Left ventricle myocardium inferior (tissue), 1 donor: ENCODE measurements at places on chromosomes 1 and 21.

DNA sequence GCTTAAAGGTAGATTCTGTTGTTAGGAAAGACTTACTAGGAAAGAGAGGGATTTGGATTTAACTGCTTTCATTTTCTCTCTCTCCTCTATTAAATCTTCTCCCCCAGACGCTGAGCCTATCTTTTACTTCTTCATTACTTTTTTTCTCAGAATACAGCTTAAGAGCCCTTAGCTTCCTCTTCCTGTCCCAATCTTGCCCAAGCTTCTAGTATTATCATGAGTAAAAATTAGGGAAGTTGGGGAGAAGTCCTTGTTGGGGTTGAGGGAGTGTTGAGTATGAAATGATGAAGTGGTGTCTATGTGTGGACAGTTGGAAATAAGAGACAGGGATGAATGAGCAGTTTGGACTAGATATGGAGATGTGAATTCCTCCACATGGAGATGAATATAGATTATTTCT is 35.0 kb downstream of the ACP6 start:
- no peak for DNase-seq

DNA sequence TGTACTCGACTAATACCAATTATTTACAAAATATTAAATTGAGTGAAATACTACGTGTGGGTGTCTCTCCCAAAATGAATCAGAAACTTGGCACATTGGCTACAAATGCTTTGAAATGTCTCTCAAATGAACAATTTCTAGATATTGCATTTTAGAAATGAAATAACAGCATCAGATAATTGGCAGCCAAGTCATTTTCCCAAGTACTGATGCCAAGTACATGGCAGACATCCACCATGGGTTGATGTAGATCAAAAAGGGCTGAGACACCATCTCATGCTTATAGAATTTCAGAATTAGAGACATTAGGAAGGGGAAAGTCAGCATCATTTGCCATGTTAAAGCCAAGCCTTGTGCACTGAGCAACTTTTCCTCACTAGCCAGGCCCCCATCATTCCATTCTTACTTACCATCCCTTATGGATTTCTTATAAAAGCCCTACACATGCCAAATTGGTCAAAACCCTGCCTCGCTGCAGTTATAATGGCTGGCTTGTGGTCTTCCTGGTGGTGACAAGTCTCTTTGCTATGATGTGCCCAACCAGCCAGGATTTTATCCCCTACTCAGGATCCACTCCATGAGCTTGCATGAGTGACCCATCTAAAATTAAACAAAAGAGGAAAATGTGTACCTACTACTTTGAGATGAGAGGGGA is 73.1 kb downstream of the GREM2 start:
- no peak for DNase-seq

DNA sequence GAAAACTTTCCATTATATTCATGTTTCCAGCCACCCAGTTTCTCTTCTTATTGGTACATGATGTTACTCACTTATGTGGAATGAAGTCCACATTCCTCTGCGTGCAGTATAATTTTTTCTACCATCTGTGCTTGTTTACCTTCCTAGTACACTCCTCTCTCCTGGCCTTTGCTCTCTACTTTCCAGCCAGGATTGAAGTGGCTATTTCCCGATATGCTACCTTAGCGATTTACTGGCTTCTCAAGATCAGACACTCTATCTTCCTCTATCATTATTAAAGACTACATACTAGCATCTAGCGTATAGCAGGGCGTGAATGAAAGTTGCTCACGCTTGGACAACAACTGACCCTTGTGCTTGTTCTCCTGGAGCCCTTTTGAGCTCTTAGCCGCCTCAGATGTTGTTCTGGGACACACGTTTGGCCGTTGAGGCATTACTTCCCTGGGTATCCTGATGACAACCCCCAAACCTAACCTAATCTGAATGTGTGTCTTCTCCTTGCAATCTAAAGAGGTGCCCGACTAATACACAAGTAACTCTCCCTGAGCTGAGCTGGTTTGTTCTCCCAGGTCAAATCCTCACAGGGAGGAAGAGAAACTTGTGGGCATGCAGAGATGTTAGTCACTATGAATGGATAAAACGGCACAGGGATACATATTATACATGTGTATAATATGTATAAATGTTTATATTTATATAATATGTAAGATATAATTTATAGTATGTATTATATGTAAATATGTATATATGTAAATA is 13.4 kb upstream of the MTARC2 start:
- DNase-seq: no peak

- DNase-seq: no peak
Observed at GRCh38 chr1:8589571-8589970, 227.9 kb downstream of the RERE start.

DNA sequence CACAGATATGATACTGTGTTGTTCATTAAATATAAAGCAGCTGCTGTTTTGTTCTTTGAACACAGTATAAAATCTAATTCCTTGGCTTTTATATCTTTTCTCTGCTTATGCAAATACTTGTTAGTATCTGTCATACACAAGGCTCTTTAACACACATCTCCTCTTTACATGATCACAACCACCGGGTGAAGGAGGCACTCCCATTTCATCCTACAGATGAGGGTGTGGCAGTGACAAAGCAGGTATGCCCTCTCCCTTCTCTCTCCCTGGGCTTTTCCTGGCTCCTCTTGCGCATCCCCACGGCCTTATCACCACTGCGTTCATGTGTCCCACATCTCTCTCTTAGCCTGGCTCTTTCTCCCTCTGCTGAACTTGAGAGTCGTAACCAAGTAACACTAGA is 38.2 kb downstream of the JUN start:
- no peak for DNase-seq

- DNase-seq: peak; percentile 38
Observed at GRCh38 chr1:43414634-43415223, 25.0 kb downstream of the SZT2 start.

DNA sequence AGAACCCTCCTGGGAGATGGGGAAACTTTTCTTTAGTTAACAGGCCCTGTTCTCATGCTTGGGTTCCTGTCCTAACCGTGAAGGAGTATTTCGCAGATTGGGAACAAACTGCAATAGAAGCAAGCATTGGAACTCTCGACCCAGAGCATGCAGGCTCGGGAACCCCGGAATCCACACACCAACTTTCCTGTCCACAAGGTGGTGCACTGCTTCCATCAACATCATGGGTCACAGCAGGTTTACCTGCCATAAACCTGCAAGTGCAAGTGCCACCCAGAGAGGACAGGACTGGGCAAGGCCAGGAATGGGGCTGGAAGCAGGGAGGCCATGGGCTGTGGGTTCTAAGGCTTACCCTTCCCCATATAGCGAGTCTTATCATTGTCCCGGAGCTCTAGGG is 6.9 kb downstream of the ENO1 start:
- no peak for DNase-seq

GRCh38 chr1:99571092-99571734 is 74.7 kb upstream of the PALMD start:
- DNase-seq: no peak

GRCh38 chr1:208445758-208446203 is 201.6 kb upstream of the PLXNA2 start:
- no peak for DNase-seq

DNA sequence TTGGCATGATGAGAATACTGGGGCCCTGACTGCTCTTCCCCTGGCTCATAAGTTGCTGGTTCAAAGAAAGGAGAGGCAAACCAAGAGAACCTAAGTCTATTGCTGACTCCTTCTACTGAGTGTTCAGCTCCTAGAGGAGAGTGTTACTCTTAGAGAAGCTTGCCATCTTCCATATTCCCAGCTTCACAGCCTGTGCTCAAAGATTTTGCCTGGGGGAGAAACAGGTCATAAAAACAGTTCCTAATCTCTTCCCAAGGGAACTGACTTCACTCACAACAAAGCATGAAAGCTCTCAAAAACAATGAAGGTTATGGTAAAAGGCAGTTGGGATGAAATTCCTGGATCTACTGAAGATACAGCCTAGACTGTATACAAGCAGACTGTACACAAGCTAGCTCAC is 37.1 kb downstream of the LRRC40 start:
- DNase-seq: no peak

GRCh38 chr1:167987174-167987573 is 50.3 kb upstream of the MPC2 start:
- no peak for DNase-seq

GRCh38 chr1:152084853-152085252 is 4.0 kb downstream of the TCHHL1 start:
- DNase-seq: no peak

DNA sequence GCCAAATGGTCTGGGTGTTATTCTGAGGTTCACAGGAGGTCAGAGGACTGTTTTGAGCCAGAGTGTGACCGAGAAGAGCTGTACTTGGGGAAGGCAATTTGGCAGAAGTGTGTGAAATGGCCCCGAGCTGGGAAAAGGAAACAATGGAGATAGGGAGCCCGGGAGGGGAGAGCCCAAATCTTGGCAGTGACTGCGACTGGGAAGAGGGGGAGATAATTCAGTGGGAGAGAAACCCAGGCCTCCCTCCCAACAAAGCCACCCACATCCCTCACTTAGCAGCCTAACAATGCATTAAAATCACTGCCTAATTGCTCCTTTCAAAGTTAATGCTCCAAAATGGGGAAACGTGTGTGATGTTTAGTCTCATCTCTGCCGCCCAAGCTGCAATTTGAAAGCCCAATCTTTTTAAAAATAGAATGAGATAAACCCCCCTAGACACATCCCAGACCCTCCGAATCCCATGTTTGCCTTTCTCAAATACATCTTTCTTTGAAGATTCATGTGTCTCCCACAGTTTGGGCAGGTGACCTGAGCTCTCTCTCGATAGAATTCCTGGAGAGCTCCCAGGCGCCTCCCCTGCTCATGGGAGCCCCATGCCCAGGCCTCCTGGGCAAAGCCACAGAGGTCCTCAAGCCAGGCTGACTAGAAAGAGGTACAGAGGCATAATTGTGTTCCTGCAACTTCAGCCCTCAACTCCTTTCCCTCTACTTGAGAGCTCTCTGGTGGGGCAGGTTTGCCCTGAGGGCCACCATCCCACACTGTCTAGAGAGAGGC is 17.3 kb downstream of the LRRC52 start:
- no peak for DNase-seq

DNA sequence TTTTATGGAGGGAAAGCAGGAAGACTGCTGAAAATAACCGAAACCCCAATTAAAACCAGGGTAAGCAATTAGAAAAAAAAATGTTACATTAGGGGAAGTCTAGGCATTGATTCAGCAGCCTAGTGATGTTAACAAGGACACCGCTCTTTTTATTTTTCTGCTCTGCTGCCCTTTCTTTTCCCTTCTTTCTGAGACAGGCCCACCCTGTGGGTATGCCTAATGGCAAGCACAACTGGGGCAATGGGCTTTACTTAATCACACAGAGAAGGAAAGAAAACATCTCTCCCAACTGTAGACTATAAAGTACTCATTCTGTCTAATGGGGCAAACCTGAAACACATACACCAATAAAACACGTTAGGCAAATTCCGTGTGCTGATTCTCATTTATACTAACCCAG is 69.6 kb downstream of the GBP6 start:
- no peak for DNase-seq

DNA sequence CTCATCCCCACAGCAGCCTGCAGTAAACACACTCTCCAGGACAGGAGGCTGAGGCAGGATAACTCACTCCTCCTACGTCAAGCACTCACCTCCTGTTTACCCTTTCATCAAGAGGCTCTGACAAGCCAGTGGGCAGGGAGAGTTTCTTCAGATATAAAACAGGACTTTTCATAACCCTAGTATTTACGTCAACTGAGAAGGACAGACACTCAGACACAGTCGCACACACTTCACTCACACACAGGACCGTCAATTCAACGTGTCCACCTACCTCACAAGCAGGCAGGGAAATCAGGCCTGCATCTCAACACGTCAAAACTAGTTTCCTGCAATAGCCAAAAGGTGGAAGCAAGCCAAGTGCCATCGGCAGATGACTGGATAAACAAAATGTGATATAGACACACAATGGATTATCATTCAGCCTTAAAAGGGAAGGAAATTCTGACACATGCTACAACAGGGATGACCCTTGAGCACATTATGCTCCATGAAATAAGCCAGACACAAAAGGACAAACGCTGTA is 48.6 kb downstream of the ITPKB start:
- DNase-seq: no peak

- DNase-seq: no peak
Observed at GRCh38 chr1:156903328-156904091, 10.0 kb downstream of the PEAR1 start.

- DNase-seq: no peak
Observed at GRCh38 chr1:115833856-115834255, 7.1 kb downstream of the NHLH2 start.

DNA sequence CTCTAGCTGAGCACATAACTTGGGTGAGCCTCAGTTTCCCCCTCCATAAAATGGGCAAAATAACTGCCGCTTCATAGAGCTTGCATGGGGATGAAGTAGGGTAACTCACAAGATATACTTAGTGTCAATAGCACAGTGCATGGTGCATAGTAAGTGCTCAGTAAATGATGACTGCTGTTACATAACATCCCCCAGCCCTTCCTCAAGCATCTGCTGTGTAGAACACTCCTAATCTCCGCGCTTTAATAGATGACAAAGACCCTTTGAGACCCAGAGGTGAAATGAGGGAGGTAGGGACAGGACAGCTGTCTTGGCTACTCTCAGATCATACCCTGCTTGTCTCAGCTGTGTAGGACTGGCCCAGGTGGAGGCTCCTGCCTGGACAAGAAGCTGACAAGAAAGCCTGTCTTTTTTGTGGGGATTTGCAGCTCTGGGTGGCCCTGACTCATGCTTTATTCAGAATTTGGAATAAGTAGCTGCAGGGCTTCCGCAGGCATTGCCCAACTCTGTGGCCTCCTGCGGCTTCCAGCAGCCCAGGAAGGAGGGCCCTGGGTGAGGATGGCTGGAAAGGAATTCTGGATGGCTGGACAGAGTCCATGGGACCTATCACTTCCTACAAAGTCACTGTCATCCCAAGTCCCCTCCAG is 20.7 kb upstream of the PADI4 start:
- DNase-seq: no peak

DNA sequence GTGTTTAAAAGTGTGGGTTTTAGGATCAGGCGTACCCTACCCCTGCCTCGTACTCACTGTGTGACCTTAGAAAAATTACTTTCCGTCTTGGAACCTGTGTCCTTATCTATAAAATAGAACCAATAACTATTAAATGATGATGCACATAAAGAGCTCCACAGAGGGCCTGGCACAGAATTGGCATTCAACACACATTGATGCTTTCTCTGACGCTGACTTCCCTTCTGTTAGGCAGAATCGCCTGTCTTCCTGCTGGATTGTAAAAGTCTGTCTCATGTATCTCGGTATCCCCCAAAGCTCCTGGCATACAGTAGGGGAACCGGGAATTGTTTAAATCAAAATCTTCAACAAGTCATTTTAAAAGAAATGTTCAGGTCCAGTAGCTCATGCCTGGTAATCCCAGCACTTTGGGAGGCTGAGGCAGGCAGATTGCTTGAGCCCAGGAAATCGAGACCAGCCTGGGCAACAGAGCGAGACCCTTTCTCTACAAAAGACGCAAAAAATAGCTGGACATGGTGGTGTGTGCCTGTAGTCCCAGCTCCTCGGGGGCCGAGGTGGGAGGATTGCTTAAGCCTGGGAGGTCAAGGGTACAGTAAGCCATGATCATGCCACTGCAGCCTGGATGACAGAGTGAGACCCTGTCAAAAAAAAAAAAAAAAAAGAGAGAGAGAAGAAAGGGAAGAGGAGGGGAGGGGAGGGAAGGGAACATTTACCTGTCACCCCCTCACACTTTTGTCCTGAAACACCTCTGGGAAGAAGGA is 41.3 kb upstream of the FHAD1 start:
- DNase-seq: no peak
